ENCODE measurements at places on chromosomes 12 and 14.

DNA sequence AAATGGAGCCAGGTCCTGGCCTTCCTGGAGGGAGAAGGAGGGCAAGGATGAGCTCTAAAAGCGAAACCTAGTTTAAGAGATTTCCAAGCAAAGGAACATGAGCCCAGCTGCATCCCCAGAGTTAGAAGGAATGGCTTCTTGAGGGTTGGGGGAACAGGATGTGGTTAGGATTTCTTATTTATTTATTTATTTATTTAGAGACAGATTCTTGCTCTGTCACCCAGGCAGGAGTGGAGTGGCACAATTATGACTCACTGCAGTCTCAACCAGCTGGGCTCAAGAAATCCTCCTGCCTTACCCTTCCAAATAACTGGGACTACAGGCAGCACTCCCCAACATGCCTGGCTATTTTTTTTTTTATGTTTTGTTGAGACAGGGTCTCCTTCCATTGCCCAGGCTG is 25.3 kb upstream of the TMEM106C start:
- no peak for DNase-seq

DNA sequence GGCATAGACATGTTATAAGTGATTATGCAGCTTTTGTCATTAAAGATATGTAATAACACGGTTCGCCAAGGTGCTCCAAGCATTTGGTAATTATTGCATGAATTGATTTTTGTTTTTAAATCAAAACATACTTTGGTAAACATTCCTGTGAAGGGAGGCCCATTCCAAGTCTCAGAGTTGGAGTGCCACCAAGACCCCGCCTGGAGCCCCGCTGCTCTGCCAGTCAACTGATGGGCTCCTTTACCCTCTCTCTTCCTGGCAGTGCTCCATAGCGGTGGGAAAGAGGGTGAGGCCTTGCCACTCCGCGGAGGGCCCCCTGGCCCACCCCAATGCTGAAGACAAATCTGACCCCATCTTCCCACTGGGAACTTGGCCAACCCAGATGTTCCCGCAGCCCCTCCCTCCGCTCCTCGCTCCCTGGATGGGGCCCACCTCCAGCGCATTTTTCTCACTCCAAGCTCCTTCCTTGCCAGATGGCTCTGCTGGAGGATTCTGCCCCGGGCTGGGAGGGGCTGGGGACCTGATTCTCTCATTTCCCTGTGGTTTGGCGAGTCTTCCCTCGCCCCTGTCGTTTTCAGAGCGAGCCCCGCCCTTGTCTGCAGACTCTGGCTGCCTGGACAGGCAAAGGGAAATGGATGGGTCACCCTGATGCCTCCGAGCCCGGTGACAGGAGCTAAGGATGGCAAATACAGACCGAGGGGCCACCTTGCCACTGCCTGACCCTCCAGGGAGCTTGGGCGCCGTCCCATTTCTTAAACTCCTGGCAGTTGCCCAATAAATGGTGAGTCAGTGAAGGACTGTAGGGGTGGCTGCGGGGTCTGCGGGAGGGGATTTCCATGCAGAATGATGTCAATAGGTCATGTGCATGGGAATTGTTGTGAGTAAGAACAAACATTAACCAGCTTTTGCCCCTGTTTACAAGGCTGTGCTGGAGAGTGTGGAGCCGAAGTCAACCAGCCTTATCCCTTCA is 9.2 kb upstream of the PAPLN start:
- no peak for DNase-seq

- no peak for DNase-seq
Measured at GRCh38 chr12:47551426-47551851, 154.4 kb downstream of the RPAP3 start.

- no peak for DNase-seq
Measured at GRCh38 chr14:25274529-25274928, 224.6 kb upstream of the STXBP6 start.

- no peak for DNase-seq
Measured at GRCh38 chr12:11958221-11959091, 112.3 kb upstream of the BCL2L14 start.

DNA sequence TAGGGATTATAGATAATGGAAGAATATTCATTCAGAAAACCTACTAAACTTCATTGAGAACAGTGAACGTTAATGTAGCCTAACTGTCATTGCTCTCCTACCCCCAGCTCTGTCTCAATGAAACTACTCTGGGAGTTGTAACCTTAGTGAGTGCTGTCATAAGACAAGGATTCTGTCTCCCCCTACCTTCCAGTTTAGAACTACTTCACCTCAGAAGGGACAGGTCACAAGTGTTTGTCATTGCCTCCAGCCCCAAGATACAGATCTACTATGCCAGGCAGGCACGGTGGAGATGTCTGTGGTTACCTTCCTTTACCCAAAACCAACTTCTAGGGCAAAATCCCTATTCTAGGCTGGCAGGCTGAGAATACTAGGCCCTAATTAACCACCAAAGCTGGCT is 833.1 kb upstream of the SEL1L start:
- DNase-seq: no peak

GRCh38 chr12:19382111-19382526 is 57.2 kb upstream of the AEBP2 start:
- DNase-seq: no peak

GRCh38 chr12:11877869-11878780 is 192.6 kb upstream of the BCL2L14 start:
- no peak for DNase-seq

DNA sequence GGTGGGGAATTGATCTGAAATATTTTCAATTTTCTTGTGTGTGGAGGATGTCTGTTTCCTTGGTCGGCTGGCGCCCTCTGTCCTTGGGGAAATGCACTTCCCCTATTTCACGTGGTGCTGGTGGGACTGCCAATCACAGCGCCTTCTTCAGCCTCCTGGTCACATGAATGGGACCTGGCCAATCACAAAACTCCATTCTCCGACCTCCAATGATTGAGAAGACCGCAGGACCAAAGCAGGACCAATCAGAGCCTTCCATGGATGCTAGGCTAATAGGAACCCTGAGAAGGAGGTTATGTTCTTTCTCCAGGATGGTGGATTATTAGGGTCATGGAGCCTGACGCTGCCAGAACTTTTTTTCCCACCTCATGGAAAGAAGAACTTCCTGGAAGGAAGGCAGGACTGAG is 188.7 kb downstream of the TTC8 start:
- DNase-seq: no peak

DNA sequence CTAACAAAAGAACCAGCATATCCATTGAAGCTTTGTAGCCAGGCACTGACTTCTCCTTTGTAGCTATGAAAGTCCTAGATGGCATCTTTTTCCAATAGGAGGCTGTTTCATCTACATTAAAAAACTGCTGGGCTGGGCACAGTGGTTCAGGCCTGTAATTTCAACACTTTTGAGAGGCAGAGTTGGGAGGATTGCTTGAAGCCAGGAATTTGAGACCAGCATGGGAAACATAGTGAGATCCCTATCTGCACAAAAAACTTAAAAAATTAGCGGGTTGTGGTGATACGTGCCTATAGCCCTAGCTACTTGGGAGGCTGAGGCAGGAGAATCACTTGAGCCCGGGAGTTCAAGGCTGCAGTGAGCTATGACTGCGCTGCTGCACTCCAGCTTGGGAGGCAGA is 167.7 kb downstream of the CALM1 start:
- DNase-seq: no peak

DNA sequence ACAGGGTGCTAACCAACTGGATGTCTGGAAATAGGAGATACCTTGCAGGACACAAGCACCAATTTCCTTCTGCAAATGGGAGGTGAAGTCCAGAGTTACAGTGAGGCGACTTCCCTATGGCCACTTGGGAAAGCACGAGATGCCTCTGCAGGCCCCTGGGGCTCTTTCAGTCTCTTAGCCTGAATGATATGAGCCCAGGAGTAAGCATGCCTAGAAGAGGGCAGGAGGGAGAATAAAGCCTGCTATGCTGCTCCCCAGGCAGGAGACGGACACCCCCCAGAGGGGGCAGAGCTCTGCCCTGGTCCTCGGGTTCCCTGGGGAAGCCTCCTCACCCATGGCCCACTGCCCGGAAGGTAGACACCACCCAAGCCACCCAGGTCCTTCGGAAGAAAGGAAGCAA is 105.1 kb downstream of the GCH1 start:
- DNase-seq: no peak

DNA sequence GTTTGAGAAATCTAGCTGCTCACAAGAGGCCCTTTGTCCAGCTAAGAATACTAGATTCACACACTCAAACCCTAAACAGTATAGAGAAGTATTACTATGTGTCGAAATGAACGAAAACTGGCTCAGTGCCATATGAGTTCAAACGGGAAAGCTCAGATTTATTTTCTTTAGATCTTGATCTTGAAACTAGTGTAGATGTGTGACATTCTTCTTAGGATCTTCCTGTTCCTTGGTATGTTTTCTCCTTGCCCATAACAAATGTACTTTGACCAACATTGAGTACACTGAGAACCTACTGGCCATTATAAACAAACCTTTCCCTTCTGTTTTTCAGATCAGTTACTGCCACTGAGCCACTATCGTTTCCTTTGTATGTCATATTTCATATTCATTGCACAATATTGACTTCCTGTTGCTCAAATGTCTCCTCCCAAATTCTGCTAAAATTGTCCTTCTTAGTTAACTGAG is 21.3 kb downstream of the MYBPC1 start:
- DNase-seq: no peak

DNA sequence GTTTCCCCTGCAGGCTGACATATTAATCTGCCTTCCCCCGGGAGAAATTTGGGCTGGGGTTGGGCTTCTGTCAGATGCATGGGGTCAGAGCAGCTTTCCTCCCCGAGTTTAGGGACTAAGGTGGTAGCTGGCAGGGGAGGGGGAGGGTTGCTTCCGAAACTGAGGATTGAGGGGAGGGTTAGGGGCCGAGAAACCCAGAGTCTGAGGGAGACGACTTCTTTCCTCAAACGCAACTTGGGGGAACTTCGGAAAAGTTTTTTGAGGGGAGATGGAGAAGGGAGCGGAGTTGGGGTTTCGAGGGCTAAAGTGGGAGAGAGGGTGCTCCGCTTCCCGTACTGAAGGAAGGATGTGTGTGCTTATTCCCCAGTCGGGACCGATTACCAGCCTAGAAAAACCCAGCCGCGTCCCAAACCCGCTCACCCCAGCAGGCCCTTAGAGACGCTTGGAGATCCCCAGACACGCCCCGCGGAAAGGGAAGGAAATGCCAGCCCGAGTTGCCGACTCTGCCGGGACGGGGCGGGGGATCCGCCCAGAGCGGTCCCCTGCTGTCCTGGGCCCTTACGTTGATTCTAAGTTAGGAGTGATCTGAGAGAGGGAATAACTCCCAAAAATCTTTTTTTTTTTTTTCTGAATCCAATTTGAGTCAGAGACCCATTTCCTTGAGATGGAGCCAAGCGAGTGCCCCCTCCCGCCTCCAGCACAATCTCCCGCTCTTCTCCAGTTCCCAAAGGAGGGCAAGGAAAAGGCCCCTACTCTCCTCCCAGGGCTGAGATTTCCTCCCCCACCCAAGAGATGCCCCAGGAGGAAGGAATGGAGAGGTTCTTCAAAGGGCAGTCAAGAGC is 61.9 kb downstream of the SMUG1 start:
- no peak for DNase-seq

DNA sequence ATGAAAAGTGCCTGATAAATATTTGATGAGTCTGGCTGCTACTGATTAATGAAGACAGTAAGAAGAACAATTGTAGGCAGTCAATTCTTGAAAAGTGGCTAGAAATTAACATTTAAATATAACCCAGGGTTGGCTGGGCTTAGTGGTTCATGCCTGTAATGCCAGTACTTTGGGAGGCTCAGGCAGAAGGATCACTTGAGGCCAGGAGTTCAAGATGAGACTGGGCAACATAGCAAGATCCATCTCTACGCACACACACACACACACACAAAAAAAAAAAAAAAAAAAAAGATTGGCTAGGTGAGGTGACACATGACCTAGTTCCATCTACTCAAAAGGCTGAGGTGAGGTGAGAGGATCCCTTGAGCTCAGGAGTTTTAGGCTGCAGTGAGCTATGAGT is 7.9 kb upstream of the PLBD1 start:
- no peak for DNase-seq

Data from NCI-H1930 (cell line).